ENCODE measurements at places on chromosomes 16 and 17.

- DNase-seq = no peak
Observed at GRCh38 chr16:56320056-56320455, 105.3 kb downstream of the AMFR start.

- no peak for DNase-seq
Observed at GRCh38 chr17:4177806-4178205, 34.8 kb downstream of the CYB5D2 start.

GRCh38 chr16:47311738-47312505 is 148.9 kb downstream of the ITFG1 start:
- no peak for DNase-seq

DNA sequence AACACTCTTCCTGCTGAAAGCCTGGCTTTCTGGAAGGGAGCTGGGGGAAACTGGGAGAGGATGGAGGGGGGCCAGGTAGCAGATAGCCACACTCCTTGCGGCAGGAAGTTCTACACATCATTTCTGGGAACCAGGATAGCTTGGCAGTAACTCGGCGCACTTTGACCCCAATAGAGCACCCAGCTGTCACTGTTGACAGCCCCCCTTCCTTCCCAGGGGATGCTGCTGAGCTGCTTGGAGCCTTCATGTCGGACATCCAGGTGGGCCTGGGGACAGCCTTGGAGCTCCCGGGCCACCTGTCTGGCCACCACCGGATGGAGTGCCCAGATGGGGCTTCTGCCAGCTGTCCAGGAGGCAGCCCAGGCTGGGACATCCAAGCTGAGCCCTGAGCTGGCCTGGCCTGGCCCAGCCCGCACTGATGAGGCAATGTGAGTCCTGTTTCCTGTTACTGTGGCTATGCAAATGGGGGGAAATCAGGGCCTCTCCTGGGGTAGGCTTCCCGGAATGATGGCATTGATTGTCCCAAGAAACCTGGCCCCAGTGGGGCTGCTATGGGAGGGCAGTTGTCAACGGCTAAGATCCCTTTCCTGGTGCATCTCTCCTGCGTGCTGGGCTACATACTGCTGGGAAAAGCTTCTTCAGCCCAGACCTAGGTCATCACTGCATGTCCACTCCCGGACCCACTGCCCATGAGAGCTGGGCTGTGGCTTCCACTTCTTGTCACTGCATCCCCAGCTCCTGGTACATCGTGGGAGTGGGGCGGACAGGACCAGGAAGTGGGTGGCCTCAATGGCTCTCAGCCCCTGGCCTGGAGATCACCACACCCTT is 50.0 kb downstream of the SOCS1 start:
- no peak for DNase-seq

- no peak for DNase-seq
Observed at GRCh38 chr17:49388290-49388640, 26.2 kb upstream of the ZNF652 start.

GRCh38 chr16:50193594-50193993 is 40.5 kb downstream of the TENT4B start:
- no peak for DNase-seq

DNA sequence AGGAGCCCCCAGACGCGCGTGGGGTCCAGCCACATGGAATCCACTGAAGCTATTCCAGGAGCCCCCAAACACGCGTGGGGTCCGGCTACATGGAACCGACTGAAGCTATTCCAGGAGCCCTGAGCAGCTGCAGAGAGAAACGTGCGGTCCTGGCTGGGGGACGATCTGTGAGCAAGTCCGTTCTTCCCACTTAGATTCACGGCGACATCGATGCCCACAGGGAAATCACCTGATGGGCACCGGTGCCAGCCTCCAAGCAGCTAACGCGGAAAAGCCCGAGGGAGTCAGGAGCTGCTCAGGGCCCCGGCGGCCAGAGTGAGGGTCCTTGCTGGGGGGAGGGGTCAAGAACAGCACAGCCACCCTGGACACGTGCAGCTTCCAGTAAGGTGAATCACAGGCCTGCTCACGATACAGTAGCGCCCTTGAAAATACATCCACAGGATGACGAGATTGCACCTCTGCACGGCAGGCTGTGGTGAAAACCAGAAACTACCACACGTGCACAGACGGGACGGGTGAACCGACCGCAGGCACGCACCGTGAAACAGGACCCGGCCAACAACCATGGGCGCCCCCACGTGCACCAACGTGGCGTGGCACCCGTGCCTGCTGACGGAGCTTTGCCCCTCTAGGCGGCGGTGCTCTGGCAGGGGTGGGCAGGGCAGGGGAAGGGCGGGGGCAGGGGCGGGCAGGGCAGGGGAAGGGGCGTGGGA is 77.7 kb upstream of the GNG13 start:
- DNase-seq = no peak
